HuH-7 (cell line): ENCODE measurements at places on chromosomes 2 and 18.

- DNase-seq = no peak
These were observed 95.9 kb upstream of the CELF4 start for GRCh38 chr18:37661478-37661877.

DNA sequence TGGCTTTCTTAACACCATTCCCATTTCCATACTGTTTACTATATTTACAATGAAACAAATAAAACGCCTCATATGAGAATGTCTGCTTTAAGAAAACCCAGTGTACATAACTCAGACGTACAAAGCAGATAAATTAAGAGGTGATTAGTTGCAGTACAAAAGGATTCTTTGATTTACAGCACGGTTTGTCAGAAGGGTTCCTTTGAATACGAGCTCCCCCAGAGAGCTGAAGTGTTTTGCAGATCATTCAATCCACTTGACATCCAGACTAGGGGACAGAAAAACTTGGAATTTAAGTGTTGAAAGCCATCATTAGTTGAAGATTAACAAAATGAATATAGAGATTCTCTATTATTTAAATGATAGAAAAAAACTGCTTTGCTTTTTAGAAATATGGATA, 72.5 kb downstream of the RAPGEF4 start:
- no peak for DNase-seq

DNA sequence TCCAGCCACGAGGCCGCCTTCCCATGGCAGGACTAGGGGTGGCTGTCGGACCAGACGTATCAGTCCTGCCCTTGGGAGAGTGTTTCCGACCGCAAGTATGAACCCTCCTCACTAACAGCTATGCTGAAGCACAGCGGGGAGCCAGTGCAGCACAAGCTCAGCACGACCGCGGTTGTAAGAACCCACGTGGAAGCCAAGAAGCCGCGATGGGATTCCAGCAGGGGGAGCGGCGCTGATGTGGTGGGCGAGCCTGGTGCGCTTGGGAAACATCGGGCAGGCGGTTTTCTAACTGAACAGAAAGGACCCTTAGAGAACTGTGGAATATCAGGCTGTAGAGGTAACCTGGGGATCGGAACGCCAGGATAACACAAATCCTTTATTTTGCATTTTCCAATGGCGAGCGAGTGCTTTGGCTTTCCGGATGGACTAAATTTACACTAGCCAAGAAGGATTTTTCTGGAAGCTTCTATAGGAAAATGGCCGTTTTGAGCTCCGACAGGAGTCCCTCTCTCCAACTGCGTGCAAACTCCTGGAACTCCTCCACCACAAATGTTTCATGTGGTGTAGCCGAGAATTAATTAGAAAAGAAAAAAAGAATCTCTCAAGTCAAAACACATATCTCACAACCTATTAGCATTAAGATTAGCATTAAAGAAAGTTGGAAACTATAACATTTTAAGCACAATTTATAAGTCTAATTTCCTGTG, 132.0 kb upstream of the MYCN start:
- no peak for DNase-seq

- DNase-seq = peak; percentile 45
These were observed 106.0 kb downstream of the DTNB start for GRCh38 chr2:25567406-25567805.

GRCh38 chr2:7060631-7061449, 143.6 kb downstream of the RNF144A start:
- no peak for DNase-seq

GRCh38 chr2:234633581-234634230, 136.8 kb upstream of the ARL4C start:
- no peak for DNase-seq

- DNase-seq = no peak
These were observed 11.8 kb upstream of the DUSP2 start for GRCh38 chr2:96156926-96157648.

DNA sequence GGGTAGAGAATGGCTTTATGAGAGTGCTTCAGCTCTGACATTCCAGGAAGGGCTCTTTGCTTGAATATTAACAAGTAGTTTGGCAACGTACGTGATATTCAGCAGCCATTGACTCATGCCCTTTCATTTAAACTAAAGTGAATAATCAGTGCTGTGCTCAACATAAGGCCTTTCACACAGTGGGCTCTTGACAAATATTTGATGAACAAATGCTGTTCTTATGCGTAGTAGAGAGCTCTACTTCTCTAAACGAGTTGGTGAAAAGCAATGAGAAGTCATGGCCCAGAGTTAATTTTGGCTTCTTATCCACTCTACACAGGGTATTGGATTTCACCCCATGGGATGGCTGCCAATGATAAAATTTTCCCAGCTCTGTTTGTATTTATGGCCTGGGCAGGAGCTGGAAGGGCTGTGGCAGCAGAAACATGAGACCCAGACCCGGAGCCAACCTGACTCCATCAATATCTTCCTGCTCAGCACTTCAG, 338.9 kb downstream of the CCDC85A start:
- no peak for DNase-seq

DNA sequence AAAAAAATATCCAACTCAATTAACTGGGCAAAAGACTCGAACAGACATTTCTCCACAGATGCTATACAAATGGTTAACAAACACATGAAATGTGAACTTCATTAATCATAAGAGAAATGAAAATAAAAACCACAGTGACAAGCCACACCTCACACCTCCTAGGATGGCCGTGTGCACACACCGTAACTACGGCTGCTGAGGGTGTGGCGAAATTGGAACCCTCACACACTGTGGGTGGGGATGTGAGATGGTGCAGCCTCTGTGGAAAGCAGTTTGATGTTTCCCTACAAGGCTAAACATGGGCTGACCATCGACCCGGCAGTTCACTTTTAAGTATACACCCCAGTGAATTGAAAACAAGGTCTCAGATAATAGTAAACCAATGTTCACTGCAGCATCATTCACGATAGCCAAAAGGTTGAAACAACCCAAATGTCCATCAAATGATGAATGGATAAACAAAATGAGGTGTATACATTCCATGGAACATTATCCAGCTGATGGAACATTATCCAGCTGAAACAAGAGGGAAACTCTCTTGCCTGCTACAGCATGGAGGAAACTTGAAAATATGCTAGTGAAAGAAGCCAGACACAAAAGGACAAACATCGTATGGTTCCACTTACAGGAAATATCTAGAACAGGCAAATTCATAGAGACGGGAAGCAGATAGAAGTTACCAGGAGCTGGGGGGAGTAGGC, 32.2 kb downstream of the ZAP70 start:
- DNase-seq = no peak

- no peak for DNase-seq
These were observed 51.3 kb upstream of the NABP1 start for GRCh38 chr2:191626497-191627151.

DNA sequence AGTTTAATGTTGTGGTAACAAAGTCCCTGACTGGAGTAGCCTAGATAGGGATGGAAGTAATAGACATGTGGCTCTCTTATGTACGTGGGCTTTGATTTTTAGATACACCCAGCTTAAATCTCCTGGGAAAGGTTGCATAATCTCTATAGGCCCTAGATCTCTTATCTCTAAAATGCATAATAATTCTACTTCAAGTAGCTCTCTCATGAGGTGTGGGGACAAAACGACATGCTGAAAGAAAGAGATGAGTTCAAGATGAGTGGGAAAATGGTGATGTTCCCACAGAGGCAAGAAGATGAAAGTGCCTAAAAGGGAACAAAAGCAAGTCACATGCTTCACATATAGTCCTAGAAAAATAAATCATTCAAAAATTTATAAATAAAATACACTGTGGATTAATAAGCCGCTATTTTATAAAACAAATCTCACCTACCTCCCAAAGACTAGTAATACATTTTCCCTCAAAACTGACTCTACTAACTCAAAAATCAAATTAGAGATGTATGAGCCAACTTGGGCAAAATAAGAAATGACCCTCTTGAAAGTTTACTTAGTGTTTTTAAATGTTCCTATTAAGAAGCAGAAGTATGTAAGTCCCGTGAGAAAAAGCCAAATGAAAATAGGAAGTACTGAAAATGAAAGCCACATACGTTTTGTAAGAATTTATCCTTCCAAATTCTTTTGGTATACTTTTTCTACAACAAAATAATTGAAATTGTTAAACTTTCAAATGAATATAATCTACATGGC, 148.2 kb upstream of the ITGA4 start:
- no peak for DNase-seq

DNA sequence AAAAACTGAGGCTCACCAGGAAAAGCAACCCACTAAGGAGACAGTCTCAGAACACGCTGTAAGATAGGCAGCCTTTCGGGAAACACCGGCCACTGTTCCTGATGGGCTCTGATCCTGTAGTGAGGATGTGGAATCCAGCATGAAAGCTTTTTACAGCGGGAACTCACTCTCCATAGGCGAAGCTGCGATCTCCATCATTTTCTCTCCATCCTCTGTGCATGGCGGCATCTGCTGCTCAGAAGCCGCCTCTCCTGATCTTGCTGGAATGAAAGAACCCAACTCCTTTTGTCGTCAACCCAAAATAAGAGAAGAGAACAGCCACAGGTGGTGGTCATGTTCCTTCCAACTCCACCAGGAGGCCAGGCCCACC, 49.9 kb downstream of the TMEM18 start:
- DNase-seq = no peak

DNA sequence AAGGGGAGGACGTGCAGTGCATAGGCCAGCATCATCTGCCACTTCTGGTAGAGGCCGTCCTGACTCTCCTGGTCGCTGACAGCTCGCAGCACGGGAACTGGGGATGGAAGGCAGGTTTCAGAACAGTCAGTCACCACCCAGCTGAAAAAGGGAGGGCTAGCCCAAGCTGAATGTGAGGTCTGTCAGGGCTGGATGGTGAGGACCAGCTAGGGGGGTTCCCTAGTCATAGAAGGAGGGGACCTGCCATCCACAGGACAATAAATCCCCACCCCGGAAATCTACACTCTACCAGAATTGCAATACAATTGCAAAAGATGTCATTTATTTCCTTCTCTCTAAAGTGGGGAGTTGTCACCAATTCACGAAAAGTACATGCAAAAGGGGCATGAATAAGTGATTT, 15.8 kb downstream of the ABCG5 start:
- no peak for DNase-seq

DNA sequence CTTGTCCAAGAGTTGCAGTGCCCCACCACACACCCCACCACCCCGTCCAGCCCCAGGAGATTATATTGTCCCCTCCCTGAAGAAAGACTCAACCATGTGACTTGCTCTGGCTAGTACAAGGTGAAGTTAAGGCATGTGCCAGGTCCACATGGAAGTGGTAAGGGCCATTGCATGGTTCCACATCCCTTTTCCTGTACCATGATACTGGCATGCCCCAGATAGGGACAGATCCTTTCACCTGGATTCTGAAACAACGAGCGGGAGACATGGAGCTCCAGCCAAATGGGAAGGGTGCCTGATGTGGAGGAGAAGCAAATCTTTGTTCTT, 141.5 kb upstream of the APCDD1 start:
- DNase-seq = no peak

GRCh38 chr2:128469203-128469602, 150.5 kb upstream of the HS6ST1 start:
- no peak for DNase-seq

DNA sequence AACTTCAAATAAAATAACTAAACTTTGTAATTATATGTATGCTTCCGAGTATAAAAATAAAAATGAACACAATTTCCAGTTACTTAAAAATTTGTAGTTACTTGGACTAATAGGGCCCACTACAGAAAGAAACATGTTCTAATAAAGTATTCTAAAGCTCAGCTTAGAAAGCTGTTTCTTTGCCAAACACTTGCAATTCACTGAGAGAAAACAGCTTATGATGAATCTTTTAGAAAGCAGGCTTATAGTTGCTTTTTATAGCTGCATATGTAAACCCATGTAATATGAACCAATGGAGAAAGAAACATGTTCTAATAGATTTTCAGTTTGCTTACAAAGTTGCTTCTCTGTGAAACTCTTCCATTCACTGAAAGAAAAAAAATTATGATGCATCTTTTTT, 766.0 kb downstream of the LRP1B start:
- no peak for DNase-seq

DNA sequence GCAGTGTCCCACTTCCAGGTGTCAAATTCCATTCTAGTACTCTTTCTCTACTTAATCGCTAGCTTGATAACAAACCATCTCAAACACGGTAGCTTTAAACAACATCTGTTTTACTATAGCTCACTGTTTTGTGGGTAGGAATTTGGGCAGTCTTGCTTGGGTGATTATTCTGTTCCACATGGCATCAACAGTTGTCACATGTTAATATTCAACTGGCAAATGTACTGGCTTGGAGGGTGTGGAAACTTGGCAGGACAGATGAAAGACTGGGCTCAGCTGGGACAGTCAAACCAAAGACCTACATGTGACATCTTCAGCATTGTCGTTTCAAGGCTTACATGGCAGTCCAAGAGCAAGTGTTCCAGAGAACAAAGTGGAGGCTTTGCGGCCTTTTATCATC, 241.8 kb downstream of the PTH2R start:
- DNase-seq = no peak

DNA sequence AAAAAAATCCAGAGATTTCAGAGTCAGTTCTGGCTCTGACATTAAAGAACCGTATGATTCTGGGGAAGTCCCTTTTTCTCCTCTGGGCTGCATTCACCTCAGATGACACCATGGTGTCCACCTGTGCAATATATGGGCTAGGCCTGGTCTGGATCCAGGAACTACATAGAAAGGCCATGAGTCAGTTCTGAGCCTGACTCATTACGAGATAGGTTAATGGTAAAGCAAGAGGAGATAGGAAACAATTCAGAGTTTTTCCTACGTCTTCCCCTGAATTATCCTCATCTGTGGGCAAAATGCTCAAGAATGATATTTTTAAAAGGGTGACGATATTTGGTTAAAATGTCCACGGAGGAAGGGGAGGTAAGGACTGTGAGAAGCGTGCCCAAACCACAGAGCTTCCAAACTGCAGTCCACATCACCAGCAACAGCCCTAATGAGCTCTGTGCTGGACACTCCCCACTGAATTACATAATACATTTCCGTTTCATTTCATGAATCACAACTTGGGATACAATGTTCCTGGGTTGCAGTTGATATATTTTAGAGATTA, 180.1 kb upstream of the OSR1 start:
- DNase-seq = peak; percentile 32

- no peak for DNase-seq
These were observed 375.3 kb upstream of the KLHL29 start for GRCh38 chr2:23009545-23010149.

- DNase-seq = no peak
These were observed 249.3 kb upstream of the AGAP1 start for GRCh38 chr2:235244255-235245220.

DNA sequence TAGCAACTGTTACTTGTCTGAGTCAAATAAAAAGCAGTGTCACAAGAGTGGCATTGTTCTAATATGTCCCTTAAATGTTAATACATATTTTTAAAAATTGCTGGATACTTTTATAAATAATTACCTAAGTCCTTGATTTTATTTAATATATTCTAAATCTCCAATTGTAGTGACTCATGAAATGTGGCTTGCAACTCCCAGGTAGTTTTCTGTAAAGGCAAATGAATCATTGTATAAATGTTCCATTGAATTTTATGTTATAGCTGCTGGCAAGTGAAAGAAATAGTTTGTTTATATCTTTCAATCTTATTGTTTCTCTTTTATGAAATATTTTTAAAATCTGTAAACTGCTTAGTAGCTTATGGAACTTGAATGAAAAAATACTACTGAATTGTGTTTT, 32.7 kb upstream of the C1GALT1C1L start:
- no peak for DNase-seq
